Fibroblast of lung (primary cell): ENCODE measurements at places on chromosomes 11 and 22.

- DNase-seq, result peak; percentile 60
These were observed 43.4 kb upstream of the MN1 start for GRCh38 chr22:27844656-27845591.

DNA sequence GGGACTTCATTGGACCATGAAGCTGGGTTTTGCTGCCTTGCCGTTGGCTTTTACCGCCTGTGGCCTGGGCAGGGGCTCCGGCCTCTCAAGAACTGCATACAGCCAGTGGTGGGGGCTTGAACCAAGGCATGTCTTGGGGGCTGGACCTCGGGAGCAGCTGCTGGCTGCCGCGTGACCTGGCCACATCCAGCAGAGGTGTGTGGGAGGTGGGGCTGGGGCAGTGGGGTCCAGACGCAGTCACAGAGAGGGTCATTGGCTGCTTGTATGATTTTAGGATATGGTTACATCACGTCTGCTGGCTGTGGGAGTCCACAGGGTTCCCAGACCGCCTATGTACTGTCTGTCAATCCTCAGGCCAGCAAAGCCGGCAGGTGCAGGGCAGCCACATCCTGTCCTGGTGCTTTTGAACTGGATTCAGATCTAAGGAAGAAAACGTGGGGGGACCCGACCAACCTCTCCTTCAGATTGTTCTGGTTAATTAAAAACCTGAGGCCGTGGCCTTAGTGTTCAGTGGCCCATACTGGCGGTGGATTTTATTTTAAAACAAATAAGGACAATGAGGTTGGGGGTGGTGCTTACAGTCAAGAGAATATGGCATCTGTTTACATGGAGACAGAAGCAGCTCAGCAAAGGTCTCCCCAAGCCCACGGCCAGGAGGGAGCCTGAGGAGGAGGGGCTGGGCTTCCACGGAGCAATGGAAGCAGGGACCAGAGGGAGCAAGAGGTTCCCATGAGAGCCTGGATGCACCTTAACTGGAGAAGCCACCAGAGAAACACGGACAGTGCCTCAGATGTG, 426.0 kb downstream of the TBC1D22A start:
- no peak for DNase-seq

- DNase-seq, result no peak
These were observed 57.8 kb upstream of the FIBIN start for GRCh38 chr11:26936109-26936508.

DNA sequence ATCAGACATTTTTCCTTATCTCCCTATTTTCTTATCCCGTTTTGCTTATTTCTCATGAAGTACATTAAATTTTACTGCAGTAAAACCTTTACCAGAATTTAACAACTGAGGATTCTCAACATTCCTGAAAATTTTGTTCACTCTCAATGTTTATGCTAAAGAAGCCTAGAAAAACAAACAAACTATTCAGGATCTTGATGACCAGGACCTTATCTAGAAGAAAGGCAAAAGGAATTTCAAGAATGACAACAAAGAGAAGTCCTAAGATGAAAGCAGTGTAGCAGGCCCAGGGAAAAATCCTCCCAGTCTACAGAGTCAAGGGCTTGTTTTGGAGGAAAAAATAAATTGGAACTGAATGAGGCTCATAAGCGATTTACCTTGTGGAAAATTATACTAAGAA, 283.3 kb upstream of the ARHGAP42 start:
- DNase-seq, result peak; percentile 70

- DNase-seq, result peak; percentile 13
These were observed 55.7 kb downstream of the ATM start for GRCh38 chr11:108278546-108278945.

- DNase-seq, result no peak
These were observed 662.0 kb upstream of the CCDC90B start for GRCh38 chr11:83948200-83948599.

DNA sequence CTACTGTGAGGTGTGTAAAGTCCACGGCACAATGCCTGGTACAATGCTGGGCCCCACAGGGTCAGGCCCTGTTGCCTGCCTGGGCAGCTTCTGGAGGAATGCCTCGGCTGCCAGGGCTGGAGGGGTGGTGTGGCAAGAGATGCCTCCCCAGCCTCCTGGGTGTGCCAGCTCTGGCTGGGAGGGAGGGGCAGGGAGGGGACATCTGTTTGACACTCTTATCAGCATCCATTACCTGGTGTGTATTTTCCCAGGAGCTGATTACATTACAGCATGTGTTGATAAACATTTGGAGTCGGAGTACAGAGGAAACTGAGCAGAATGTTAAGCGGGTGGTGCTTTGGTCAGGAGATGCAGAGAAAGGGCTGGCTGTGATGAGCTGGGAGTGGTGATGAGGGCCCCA, 11.0 kb upstream of the NECTIN1 start:
- no peak for DNase-seq
